ENCODE measurements at places on chromosomes 1 and 21.
A peak's percentile ranks its signal among the peaks of the same experiment; 100 is the strongest.

- DNase-seq: no peak
Observed at GRCh38 chr1:226686440-226687425, 52.3 kb downstream of the ITPKB start.

DNA sequence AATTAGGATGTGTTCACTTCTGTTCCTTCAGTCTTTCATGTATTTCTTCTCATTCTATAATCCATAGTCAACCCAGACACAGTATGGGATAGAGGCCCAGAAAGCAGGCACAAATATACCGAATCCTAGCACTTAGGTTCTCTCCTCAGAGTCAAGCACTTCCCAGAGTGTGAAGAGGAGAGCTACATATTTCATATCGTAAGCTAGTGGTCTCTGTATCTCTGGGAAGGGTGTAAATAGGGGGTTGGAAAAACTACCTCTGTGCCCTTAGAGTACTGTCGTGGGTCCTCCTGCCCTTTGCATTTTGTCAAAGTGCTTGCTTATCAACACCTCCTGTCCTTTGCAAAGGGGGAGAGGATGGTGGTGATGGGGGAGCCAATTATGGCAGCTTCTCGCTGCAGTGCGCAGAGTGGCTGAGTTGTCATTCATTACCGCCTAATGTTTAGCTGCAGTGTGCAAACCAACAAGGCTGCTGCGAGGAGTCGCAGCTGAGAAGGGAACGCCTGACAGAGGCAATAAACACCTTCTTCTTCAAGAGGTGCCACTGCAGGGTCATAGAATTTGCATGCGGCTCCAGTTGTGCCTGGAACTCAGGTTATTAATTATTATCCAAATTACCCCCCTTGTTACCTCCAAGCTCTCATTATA, 182.7 kb downstream of the NUF2 start:
- no peak for DNase-seq

DNA sequence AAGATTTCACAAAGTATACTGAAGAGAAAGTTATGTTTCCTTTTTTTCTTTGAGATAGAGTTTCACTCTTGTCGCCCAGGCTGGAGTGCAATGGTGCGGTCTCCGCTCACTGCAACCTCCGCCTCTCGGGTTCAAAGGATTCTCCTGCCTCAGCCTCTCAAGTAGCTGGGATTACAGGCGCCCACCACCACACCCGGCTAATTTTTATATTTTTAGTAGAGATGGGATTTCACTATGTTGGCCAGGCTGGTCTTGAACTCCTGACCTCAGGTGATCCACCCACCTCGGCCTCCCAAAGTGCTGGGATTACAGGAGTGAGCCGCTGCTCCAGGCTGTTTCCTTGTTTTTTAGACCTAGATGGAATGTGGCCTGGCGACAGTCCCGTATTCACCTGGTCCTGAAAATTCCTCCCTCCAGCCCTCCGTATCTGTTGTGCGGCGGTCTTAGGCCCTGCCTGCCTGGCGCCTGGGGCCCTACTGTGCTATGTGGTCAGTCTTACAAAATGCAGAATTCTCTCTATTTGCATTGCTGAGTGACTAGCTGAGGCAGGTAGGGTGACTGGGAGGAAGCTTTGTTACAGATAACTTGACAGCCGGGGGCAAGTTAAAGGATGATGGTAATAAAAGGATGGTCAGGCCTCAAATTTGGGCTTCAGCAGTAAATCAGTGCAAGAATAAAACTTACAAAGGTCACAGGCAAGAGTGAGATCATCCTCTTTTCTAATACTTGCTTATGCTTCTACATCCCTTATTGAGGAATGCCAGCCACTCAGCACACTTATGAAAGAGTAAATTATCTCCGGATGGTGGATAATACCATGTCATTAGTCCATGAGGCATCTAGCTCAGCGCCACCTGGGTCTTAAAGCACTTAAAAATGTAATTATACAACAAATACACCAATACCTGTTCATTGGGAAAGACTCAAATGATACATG, 30.3 kb downstream of the PARK7 start:
- no peak for DNase-seq

- DNase-seq: no peak
Observed at GRCh38 chr1:238265866-238266265, 375.1 kb upstream of the ZP4 start.

DNA sequence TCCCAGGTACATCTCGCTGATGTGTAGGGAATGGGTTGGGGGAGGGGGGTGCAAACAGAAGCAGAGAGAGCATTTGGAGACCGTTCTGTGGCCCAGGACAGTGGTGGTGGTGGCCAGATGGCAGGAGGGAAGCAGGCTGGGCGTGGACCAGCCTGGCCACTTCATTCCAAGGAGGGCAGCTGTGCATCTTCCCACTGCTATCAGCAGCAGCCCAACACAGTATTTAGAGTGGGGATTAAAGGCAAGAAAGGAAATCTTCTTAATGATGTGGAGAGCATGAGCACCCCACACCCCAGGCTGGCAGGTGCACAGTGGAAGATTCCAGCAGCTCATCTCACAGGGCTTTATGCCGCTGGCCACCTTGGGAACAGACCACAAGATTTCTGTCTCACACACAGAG, 198.7 kb downstream of the NPHP4 start:
- no peak for DNase-seq

GRCh38 chr1:38777464-38777957, 82.1 kb downstream of the RRAGC start:
- no peak for DNase-seq

- DNase-seq: peak; percentile 69
Observed at GRCh38 chr1:39410915-39411436, 80.5 kb upstream of the BMP8A start.

GRCh38 chr21:42125571-42126544, 54.7 kb downstream of the UMODL1 start:
- DNase-seq: peak; percentile 38

DNA sequence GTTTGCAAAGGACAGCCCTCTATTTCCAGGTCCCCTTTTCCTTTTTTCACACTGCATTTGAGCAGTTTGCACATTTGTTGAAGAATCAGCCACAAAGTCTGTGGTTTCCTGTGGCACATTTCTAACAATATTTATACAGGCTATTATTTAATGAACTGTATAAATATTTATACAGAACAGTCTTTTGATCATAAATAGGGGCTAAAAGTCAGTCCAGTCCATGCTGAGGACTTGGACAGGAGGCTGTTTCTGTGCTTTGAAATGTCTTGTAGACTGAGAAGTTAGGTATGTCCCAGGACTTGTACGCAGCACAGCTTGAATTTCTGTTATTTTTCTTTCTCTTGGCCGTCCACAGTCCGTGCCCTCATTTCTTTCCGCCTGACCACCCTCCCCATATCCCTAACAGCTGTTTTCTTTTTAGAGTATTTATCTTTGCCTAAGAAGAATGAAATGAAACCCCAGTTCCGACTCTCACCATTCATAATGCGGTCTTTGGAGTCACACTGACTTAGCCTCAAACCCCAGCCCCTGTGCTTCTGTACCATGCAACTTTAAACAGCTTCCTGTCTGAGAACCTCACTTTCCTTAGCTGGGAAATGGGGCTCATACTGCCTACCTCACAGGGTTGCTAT, 19.7 kb downstream of the FGGY start:
- DNase-seq: no peak

DNA sequence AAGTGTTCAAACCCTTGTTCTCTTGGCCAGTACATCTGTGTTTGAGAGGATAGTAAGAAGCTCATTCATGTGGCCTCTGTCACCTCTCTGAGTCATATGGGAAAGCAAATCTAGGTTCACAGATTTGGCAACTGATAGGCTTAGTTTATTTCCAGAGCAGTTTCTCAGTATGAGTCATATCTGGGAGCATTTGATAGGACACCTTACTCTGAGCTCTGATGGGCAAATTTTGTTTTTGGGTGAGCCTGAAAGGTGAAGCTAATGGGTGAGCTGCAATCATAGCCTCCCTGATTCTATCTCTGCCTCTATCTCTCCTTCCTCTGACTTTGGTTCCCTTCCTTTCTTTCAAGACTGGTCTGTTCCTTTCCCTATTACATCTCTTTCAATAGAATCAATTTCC, 134.4 kb downstream of the S1PR1 start:
- no peak for DNase-seq

DNA sequence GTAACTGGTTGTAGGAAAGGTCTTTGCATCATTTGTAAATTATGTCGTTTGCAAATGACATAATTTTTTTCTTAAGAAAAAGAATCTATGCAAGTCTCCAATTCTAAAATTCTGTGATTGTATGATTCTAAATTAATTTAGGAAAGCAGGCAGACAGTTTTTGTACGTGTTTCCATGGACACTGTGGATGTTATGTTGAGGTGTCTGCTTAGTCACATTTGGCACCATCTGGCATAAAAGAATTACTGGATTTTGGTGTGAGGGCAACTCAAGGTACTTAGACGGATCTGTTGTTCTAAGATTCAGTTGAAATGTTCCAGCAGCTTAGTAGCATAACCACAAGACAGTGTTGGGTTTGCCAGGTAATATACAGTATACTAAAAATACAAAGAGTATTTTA, 42.5 kb downstream of the C1orf21 start:
- DNase-seq: no peak

- DNase-seq: no peak
Observed at GRCh38 chr1:211370669-211371068, 44.0 kb downstream of the TRAF5 start.

DNA sequence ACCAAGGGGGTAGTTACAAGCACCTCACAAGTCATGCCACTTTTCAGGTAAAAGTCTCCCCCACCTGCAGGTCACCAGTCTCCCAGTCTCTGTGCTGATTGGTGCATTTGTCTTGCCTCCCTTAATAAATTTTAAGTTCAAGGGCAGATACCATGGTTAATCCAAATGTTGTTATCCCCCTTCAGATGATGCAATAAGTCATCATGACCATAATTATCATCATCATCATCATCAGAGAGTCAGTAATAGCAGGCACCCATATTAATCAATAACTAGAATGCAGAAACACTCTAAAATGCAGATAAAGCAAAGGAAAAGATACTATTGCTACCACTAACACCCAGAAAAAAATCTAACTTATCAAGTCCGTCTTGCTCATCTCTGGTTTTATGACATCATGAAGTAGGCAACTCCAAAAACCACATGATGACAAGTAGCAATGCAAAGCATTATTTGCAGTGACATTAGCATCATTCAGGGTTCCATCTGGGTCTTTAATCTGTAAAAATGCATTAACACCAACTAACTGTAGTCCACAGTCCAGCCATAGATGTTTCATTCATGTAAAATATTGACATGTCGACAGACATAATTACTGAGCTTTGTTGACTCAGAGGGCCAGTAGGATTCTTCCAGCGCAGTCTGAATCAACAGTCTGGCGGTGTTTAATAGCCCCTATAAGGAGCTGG, 492.0 kb upstream of the RUNX1 start:
- DNase-seq: no peak

DNA sequence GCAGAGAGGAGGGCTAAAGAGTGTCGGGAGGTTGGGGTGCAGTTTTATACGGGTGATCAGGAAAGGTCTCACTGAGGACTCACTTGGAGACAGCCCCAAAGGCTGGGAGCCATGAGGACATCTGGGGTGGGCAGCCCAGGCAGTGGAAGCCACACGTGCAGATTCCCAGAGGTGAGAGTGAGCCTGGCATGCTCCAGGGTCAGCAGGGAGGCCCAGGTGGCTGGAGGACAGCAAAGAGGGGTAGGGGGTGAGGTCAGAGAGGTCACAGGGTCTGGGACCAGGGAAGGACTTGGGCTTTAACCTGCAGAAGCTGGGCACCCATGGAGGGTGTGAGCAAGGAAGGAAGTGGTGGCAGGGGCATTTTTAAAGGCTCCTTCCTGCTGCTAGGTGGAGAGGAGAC, 481.7 kb downstream of the MATN1 start:
- DNase-seq: no peak

GRCh38 chr1:185159966-185160365, 3.0 kb downstream of the SWT1 start:
- no peak for DNase-seq

GRCh38 chr21:45160198-45160597, 85.8 kb downstream of the ADARB1 start:
- no peak for DNase-seq

DNA sequence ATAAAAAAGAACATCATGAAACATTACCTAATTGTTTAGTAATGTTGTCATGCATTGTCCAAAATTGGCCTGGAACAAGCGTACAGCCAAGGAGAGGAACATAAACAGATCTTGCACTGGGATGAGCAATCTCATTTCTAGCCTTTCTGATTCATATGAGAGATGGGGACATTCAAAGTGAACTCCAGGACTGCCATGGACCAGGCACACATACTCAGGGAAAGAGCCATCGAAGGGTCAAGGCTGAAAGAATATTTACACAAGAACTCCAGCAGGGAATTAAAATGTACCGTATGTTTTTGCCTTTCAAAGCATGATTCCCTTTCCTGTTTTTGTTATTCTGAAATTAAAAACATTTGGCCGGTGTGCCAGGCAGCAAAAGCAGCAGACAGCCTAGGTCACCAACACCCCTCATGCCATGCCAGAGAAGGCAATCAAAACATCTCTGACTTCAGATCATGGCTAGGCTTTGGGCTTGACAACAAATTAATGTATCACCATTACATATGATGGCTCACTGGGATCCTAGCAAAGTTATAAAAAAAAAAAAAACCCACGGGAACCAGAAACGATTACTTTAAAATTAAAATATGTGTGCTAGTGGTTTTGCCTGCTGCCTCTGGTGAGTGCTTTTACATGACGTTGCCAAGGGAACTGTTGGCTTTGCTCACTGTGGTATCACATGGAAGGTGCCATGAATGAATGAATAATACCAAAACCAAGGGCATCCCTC, 159.8 kb downstream of the TGFBR3 start:
- no peak for DNase-seq

DNA sequence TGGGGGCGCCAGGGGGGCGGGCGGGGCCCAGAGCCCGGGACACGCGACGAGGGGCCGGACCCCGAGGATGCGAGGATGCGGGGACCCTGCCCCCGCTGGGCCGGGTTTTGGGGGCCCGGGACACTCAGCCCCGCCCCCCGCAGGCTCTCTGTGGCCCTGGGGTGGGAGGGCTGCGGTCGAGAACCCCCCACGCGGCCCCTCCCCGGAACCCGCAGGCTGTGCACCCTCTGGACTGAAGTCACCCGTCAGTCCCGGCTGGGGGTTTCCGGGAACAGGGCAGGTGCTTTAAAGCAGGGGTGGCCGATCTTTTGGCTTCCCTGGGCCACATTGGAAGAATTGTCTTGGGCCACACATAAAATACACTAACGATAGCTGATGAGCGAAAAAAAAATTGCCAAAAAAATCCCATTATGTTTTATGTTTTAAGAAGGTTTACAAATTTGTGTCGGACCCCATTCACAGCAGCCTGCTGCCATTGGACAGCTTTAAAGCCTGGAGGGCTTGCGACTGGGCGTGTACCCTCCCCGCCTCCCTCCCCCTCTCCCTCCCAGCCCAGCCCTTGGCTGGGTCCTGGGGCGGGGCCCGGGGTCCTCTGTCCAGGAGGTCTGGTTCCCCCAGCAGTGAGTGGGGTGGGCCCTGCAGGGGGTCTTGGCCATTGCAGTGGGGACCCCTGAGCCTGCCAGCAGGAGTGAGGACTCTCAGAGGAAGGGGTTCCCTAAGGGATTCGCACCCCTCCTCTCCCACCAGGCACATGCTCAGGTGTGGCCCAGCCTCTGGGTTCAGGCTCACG, 21.6 kb upstream of the C1orf159 start:
- DNase-seq: no peak

GRCh38 chr1:199264911-199265310, 626.1 kb downstream of the PTPRC start:
- DNase-seq: no peak

GRCh38 chr1:202135221-202135721, 9.3 kb downstream of the ARL8A start:
- peak; percentile 36 for DNase-seq

All from HL-60 (cell line).